AG09319 (cell line): ENCODE measurements at places on chromosomes 5 and 9.
A peak's percentile ranks its signal among the peaks of the same experiment; 100 is the strongest.

DNA sequence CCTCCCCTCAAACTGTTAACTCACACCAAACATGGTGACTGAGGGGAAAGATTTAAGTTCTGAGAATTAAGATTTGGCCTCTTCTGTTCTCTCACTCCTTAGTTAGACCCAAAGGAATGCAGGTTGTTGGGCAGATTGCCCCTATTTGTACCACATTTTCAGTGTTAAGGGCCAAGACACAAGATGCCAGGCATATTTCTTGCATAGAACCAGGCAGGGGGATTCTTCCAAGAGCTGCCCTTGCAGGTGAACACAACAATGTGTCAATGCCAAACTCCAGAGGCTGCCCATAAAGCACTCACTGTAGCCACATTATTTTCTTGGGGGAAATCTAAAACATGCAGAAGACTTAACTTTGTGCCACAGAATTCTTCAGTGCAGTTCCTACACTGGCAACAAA is 14.7 kb downstream of the MPDZ start:
- DNase-seq: no peak

DNA sequence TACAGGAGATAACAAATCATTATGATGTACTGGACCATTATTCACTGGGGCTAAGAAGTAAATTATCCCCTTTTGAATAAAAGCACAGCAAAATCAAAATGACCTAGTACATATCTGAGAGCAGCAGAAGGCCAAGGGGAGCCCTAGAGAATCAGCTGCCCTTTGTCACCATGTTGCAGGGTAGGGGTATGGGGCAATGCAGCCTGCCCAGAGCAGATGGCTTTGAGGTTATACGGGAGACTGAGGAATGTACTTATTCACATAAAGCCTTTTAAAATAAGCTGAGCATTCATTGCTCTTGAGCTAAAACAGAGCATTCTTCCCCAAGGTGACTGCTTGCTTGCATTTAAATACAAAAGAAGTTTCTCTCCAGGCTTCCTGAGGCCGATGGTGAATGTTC is 2.6 kb upstream of the TNFAIP8 start:
- no peak for DNase-seq

DNA sequence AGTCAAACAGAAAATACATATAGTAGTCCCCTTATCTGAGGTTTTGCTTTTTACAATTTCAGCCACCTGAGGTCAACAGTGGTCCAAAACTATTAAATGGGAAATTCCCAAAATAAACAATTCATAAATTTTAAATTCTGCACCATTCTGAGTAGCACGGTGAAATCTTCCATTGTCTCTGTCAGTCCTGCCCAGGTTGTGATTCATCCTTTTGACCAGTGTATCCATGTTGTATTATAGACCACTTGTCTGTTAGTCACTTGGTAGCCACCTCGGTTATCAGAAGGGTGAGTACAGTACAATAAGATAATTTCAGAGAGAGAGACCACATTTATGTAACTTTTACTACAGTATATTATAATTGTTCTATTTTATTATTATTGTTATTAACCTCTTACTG is 2.8 kb downstream of the CCDC152 start:
- DNase-seq: no peak

DNA sequence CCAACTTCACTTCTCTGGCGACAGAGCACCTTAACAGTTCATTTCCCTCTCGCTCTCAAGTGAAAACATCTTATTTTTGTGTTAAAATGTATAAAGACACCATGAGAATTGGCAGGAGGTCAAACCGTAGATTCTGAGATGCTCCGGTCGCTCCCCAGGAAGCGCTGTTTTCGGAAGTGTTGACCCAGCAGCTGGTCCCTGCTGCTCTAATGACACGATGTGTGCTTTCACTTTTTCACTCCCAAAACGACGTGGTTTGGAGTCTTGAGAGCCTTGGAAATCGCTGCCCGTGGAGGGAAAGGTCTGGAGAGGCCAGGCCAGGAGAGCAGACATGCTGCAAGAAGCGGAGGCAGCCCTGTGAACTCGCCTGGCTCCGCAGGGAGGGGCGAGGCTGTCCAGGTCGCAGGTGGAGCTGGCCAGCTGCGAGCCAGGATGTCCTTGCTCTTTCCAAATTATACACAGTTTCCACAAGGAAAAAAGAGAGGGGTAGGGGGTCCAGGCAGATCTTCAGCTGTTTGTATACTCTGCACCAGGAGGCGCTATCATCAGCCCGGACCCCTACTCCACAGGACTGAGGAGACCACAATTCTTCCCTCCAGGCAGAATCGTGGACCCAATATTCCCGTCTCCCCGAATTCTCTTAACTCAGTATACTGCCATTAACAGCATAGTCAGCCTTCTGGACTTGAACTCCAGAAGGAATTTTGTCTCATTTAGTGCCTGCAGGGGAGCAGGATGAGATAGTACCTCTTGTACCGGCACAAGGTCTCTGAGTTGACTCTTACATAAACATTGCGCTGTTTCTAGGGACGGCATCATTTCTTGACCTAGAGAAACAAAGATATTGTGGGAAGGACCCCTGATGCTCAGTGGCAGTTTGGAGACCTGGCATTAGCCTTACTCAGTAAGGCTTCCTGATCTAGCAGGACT is 248.6 kb upstream of the ANKRD55 start:
- no peak for DNase-seq

GRCh38 chr9:124105266-124105665 is 93.7 kb downstream of the LHX2 start:
- no peak for DNase-seq

DNA sequence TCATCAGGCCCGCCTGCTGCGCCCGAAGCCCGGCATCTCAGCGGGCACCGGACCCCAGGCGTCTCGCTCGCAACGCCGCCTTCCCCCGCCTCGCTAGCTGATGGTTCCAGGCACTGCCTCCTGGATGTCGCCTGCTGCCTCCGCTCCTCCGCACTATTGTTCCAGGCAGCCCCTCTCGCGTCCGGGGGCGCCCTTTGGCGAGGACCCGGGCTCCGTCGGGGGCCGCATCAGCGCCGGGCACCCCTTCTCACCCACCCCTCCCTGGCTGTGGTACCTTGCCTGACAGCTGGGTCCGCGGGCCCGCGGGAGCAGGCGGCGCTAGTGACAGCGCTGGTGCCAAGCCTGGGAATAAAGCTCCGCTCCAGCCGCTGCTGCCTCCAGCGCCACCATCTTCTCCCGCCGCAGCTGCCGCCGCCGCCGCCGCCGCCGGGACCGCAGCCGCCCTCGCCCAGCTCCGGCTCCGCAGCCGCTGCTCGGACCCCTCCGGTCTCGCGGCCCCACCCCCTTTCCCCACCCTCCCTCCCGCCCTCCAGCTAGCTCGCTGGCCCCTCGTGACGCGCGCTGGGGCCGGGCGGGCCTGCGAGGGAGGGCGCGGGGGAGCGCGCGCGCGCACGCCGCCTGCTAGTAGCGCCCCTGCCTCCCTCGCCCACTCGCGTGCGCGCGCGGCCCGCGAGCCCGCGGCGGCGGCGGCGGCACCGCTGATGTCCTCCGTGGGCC is at the start of gene APBA1:
APBA1 (minus strand) TSS at position 493 of the 717 bp plus-strand sequence.
- DNase-seq: no peak

DNA sequence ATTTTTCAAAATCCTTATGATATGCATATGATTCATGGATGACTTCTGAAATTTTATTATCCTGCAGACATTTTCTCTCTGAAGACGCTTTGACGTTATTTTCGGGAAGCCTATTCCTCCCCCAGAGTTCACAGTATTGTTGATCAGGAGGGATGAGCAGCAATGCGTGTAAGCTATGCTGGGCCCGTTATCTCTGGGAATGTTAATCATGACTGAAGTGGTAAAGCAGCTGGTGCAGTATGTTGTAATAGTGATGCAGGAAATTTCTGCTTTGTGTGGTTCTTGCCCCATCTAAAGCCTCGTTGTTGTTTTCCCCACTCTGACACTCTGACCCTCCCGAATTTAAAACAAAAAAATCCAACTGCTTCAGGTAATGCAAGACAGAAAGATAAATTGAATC is 1797.8 kb upstream of the WWC1 start:
- DNase-seq: no peak

DNA sequence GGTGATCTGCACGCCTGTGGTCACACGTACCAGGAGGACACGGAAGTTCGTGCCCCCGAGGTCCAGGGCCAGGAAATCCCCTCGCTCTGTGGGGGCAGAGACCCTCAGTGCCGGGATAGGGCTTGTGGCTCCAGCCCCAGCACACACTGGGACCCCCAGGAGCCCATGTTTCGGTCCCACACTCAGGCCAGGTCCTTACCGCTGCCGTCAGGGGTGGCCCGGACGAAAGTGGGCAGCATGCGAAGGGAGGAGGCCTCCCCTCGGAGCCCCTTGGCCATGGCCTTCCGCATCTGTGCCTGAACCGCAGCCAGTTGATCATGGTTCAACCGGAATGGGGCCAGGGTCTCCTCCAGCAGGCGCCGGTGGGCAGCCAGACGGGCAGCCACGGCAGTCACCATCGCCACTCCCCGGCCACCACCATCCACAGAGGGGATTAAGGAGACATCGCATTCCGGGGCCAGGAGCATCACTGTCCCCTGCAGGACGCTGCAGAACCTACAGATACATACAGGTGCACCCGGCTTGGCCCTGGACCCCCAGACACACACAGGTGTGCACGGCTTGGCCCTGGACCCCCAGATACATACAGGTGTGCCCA is 11.8 kb downstream of the HK3 start:
- no peak for DNase-seq

DNA sequence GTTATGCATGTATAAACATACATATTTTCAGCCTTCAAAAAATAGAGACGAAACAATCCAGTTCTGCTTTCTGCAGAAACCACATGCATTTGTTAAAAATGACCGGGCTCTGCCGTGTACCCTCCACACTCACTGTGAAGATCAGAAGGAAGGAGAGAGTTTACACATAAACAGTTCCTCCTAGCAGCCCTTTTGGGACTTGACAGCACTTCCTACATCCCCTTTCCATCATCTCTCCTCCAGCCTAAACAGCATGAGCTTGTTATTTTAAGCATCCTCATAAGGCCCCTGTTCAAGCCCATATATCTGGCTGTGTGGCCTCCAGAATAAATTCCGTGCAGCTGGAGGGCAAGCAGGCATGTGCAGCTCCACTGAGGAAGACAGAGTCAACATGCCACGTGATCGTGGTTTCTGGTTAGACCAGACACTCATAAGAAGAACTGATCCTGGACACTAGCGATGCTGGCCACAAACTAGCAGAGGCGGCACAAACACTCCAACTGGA is 42.2 kb downstream of the NIPAL4 start:
- DNase-seq: no peak

DNA sequence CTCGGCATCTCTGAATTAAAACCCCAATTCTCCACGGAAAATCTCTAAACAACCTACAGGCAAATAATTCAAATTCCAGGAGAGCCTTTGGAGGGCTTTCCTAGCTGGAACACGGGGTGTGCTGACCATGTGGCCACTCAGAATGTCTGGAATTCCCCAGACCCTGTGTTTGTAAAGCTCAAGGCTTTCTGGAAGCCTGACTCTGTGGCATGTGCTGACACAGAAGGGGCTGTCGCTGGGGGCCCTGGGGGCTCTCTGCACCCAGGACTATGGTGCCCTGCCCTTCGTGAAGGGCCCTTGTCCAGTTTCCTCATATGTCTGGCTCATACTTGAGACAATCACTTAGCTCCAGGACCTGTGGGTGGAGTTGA is 29.0 kb upstream of the BOD1 start:
- DNase-seq: no peak

DNA sequence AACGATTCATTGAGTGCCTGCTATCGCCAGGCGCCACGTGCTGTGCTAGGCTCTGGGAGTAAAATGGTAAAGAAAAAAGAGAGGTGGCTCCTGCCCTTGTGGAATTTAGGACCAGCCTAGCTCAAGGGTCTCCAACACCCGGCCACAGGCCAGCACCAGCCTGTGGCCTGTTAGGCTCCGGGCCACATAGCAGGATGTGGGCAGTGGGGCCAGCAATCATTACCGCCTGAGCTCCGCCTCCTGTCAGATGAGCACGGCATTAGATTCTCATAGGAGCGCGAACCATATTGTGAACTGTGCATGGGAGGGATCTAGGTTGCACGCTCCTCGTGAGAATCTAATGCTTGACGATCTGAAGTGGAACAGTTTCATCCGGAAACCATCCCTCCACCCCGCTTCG is 1.5 kb downstream of the RMRP start:
- DNase-seq: no peak

DNA sequence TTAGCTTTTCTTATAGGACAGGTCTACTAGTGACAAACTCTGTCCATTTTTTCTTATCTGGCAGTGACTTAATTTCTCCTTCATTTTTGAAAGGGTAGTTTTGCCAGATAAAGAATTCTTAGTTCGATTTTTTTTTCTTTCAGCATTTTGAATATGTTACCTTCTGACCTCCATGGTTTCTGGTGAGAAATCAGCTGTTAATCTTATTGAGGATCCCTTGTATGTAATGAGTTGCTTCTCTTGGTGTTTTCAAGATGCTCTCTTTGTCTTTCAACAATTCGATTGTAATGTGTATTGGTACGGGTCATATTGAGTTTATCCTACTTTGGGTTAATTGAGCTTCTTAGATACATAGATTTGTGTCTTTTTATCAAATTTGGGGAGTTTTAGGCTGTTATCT is 12.5 kb downstream of the PAIP2 start:
- DNase-seq: no peak

- no peak for DNase-seq
These were observed 191.4 kb downstream of the TMEM167A start for GRCh38 chr5:82885627-82886389.

- DNase-seq: no peak
These were observed 98.2 kb upstream of the GRHPR start for GRCh38 chr9:37324261-37324683.

GRCh38 chr5:176192094-176192721 is 46.0 kb upstream of the SIMC1 start:
- no peak for DNase-seq

- DNase-seq: no peak
These were observed 494 bp downstream of the CERT1 start for GRCh38 chr5:75510836-75511434.

GRCh38 chr9:84278130-84278529 is 62.4 kb downstream of the SLC28A3 start:
- no peak for DNase-seq

GRCh38 chr9:116656977-116657376 is 30.1 kb upstream of the TRIM32 start:
- DNase-seq: no peak

DNA sequence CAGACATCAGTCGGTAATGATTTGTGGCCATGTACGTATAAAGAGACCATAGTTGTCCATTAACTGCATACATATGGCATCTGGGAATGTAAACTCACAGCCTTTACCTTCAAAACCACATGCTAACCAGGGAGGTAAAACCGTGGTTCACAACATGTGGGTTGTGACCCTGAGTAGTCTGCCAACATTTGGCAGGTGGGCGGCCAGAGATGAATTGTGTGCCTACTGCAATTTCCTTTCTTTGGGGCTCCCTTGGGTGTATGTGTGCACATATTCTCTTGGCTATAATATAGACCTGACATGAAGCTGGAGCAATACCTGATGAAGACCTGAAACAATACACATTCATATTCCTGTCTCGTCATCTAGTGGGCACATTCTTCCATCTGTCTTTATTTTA is 396.0 kb downstream of the MLLT3 start:
- no peak for DNase-seq

- peak; percentile 16 for DNase-seq
These were observed 17.6 kb upstream of the HAVCR1 start for GRCh38 chr5:157076558-157076957.

- DNase-seq: no peak
These were observed 30.4 kb downstream of the HMGCR start for GRCh38 chr5:75367401-75367800.

GRCh38 chr5:179261301-179262125 is 83.7 kb downstream of the ADAMTS2 start:
- no peak for DNase-seq
